ENCODE measurements at places on chromosomes 4 and X. TPM values are rescaled to one million over a fixed set of nuclear protein-coding genes. Genes with fewer than 3 reads are reported as not detected.

Gene BRCC3
- 30.5 TPM for total RNA-seq

Gene KCNIP4
- total RNA-seq, result not detected

DNA sequence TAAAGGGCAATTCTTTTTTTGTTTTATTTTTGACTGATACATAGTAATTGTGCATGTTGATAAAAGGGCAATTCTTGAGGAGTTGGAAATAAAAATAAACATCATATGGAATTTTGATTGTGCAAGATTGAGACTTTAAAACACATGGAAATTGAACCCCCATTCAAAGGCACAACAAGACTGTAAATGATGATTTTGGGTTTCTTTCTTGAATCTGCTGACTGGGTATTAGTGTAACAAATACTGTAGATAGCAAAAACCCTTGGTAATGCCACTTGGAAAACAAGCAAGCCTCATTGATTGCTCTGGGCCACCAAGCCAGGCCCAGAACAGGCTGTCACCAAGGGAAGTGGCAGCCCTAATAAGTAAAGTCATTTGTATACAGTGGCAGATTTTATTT lies 73.0 kb upstream of the ANXA3 start:
- DNase-seq, result no peak

Gene CUL4B
- total RNA-seq, result 26.5 TPM

DNA sequence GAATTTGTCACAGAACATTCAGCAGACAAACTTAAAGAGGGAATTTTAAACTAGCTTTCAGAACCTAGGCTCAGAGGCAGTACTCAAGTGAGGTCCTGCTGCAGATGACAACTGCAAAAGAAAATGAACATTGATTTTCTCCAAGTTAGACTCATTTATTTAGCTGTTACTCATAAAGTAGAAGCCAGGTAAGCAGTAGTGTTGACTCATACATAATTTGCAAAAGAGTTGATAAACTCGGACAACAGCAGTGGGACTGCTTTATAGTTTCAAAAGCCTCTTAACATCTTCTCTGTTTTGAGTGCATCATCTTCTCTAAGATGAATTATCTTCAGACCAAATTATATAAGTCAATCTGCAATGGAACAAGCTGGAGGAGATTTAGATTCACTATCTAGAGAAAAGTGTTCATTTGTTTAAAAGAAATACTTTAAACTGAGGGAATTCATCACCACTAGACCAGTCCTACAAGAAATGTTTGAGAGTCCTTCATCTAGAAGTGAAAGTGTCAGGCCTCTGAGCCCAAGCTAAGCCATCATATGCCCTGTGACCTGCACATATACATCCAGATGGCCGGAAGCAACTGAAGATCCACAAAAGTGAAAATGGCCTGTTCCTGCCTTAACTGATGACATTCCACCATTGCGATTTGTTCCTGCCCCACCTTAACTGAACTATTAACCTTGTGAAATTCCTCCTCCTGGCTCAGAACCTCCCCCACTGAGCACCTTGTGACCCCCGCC lies 49.5 kb downstream of the COQ2 start:
- DNase-seq, result no peak

DNA sequence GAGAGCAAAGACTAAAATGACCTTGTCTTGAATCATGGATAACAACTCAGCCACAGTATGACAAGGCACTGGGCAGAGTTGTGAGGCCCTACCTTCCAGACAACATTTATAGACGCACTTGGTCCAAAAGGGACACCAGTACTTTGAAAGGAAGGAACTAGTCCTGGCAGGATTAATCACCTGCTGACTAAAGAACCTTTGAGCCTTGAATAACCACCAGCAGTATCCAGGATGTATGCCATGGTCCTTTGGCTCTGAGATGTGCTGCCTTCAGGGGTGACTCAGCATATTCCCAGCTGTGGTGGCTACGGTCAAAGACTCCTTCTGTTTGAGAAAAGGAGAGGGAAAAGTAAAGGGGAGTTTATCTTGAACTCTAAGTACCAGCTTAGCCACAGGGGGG lies 118.1 kb upstream of the PRR32 start:
- no peak for DNase-seq

DNA sequence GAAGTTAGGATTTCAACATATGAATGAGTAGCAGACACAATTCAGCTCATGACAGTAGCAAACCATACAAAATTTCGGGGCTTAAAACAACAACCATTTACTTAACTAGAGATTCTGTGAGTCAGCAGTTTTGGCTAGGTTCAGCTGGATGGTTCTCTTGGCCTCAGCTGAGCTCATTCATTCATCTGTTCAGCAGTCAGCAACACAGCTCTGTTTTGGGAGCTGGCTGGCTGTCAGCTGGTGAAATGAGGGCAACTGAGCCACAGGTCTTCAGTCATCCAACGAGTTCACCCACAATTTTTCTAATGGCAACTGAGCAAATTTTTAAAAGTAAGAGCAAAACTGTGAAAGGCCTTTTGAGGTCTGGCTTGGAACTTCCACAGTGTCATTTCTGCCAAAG lies 2005.1 kb upstream of the AGA start:
- no peak for DNase-seq

GRCh38 chr4:131258361-131258760 lies 1890.7 kb upstream of the PCDH10 start:
- no peak for DNase-seq

GRCh38 chr4:95508421-95508820 lies 40.4 kb downstream of the UNC5C start:
- no peak for DNase-seq

Gene USP51
- total RNA-seq, result 2.2 TPM

Measured in activated T-helper 1 cell treated with anti-CD3 and anti-CD28 coated beads, Interleukin-12 subunit alpha, Interleukin-12 subunit beta, Interleukin-2, Interleukin-4 antibody, amounts not matched to agents 30 ng/mL and 10 ng/mL and 1 ng/mL, durations not matched to agents 14 hours and 24 hours and 36 hours (primary cell).